ENCODE measurements at places on chromosomes 7 and 10.

DNA sequence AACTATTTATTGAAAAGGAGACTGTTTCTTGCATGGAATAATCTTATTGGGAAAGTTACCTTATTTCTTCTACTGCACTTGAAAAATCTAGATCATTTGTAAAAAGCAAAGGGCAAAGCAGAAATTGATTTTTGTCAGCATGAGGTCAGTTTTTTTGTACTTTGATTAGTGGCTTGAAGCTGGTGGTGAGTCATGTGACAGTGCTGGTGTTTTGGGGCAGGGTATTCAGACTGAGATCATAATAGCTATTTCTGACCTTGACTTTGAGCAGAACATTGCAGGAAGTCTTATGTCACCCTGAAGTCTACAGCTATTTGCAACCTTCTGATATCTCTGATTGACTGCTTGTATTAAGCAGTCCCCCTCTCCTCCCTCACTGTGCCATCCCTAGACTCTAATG is 66.3 kb upstream of the SORCS3 start:
- DNase-seq: no peak

- no peak for DNase-seq
Observed at GRCh38 chr7:30973791-30974604, 10.2 kb downstream of the GHRHR start.

DNA sequence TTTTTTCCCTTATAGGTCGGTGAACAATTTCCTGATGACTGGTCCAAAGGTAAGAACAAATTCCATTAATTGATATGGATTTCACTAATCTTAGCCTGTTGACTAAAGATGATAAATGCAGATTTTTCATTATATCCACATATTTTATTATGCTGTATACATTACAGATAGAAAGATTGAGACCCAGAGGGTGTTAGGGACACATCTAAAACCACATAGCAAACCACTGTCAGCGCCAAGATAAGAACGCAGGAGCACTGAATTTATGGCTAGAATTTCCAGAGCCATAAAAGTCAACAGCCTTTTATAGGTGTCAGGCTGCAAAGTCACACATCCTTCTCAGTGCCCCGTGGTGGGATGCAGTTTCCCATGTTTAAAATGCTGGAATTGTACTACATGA is 16.2 kb downstream of the WNT8B start:
- DNase-seq: no peak

DNA sequence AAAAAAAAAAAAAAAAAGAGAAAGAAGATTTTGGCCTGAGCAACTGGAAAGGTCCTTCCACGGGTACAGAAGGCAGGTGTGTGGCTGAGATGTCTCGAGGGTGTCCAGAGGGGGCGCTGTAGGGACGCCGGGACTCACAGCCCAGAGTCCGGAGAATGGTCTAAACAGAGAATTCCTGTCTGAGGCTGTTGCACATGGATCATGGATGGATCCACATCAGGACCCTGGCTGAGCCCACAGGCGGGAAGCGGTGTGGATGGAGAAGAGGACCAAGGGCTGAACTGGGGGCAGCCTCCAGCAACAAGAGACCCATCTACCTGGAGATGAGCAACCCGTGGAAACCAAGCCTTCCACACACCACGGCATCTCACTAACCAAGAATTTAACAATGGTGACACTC is 55.0 kb downstream of the PKD1L1 start:
- peak; percentile 25 for DNase-seq

DNA sequence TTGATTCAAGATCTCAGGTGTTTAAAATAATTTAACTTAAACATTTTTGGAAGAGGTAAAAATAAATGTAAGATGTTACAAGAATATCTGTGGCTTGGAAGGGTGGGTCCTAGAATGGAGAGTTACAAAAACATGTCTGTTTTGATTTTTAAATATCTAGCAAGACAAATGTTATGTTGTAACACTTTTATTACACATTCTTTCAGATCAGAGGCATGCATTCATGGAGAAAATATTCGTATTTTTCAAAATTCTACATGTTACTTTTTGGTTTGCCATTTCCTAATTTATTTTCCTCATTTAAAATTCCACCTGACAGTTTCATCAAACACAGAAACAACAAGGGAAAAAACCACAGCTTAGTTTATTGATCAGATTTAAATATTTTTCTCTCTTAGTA is 10.0 kb downstream of the WBP1L start:
- DNase-seq: no peak

DNA sequence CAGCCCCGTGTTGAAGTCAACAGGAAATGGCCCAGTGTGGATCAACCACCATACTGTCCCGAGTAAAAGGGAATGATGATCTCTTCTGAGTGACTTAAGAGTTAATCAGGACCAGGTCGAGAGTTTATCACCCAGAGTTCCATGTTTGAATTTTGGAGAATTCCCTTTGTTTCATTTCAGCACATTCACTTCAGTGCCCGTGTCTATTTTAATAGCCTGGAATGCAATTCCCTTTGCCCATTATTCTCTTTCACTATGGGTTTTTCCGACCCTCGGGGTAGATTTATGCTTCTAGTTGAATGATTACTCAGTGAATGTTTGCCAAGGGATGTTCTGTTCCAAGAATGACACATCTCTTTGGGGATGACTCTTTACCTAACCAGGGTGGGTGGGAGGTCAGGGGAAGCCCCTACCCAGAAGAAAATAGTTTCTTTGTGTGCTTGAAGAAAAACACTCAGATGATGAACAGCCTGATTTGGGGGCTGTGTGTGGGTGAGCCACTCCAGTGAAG is 594.9 kb downstream of the INHBA start:
- DNase-seq: no peak

DNA sequence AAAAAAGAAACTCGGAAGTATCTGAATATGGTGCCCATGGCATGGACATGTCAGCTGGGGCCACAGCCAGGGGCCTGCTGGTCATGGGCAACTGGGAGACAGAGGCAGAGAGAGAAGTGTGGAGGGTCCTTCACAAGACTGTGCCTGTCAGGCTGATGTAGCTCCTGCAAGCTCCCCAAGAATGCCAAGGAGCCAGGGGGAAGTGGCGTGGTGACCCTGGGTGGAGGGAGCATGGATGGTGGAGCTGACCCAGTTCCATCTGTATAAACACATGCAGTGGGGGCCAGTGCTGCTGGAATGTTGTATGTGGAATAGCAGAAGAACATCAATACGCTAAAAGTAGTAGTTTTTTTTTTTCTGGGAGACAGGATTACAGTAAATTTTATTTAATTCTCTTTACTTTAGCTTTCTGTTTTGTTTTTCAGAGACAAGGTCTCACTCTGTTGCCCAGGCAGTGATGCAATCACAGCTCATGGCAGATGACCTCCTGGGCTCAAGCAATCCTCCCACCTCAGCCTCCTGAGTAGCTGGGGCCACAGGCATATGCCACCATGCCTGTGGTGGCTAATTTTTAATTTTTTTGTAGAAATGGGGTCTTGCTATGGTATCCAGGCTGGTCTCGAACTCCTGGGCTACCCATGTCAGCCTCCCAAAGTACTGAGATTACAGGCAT is 10.5 kb upstream of the ZMIZ2 start:
- no peak for DNase-seq
